ENCODE measurements at places on chromosomes 2 and 18.

- DNase-seq, result no peak
Measured at GRCh38 chr2:228875152-228875900, 395.8 kb downstream of the PID1 start.

DNA sequence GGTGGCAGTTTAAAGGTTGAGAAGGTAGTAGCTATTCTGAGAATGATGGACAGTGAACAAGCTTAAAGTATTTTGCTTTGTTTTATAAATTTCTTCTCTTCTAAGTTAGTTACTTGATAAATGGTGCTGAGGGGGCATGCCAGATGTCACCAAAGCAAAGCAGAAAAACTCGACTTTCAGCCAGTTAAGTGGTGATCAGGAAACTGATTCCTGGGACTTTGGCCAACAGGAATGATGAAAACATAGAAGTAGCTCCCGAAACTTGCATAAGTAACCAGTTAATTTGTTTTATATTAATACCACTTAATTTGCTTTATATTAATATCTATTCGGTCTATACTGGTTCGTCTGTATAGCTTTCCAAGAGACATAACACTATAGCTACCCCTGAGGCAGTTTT, 82.6 kb downstream of the FANCL start:
- no peak for DNase-seq

DNA sequence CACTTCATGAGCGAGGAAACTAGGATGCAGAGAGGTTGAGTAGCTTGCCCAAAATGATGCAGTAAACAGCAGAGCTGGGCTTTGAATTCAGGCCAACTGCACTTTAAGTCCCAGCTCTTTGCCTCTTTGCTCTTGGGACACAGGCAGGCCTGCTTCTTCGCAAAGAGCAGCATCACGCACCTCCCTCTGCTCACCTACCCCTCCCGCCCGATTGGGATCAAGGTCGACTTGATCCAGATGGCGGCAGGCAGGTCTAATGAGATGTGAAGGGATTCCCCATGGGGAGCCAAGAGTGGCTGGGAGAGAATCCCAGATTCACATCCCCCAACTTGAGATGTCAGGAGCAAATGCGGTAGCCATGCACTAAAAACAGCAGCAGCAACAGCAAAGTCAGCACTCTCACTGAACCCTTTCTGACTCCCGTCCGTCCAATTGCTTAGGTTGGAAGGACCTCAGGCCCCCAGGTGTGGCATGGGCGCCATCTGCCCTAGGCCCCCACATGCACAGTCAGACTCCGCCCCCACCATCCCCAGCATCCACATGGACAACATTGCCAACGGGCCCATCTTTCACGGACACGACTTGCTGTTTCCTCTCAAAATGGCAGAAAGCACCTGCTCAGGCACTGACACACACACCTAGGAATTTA, 84.3 kb upstream of the MAP4K4 start:
- DNase-seq, result no peak

DNA sequence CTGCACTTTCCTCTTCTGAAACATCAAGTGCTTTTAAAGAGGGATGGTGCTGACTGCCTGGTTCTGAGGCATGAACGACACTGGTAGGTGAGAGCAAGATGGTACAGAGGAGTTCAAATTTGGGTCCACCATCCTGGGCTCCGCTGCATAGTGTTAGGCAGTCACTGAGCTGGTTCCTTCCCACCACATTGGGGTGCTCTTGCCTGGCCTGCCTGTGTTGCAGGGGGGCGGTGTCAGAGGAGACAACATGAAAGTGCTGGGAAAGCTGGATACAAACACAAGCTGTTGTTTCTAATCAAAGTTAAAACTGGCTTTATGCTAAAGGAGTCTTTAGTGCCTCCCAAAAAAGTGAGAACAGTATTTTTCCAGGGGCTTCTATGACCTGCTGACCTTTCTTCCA, 258.1 kb downstream of the GBX2 start:
- no peak for DNase-seq

DNA sequence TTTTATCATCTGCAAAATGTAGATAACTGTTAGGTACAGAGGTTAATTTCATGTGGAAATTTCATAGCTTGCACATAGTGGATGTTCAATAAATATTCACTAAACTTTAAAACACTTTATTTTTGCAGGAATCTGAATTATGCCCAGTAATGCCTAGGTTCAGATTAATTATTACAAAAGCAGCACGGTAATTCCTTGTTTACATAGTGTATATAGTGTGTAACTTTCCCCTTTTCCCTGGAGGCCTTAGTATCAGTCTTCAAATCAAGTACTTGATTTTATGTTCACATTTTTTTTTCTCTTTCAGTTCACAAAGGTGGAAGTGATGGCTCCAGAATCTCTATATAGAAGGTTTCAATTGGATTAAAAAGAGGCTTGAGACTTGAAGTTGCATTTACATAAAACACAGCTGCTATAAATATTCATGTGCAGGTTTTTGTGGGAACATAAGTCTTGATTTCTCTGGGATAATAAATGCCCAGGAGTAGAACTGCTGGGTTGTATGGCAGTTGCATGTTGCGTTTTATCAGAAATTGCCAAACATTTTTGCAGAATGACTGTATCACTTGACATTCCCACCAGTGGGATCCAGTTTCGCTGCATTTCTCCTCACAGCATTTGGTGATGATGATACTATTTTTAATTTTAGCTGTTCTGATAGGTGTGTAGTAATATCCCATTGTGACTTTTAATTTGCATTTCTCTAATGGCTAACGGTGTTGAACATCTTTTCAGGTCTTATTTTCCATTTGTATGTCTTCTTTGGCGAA, 27.6 kb upstream of the LGALSL start:
- no peak for DNase-seq

- DNase-seq, result no peak
Measured at GRCh38 chr2:150127346-150127990, 360.0 kb downstream of the RND3 start.

GRCh38 chr2:226216575-226216974, 583.0 kb downstream of the IRS1 start:
- no peak for DNase-seq

DNA sequence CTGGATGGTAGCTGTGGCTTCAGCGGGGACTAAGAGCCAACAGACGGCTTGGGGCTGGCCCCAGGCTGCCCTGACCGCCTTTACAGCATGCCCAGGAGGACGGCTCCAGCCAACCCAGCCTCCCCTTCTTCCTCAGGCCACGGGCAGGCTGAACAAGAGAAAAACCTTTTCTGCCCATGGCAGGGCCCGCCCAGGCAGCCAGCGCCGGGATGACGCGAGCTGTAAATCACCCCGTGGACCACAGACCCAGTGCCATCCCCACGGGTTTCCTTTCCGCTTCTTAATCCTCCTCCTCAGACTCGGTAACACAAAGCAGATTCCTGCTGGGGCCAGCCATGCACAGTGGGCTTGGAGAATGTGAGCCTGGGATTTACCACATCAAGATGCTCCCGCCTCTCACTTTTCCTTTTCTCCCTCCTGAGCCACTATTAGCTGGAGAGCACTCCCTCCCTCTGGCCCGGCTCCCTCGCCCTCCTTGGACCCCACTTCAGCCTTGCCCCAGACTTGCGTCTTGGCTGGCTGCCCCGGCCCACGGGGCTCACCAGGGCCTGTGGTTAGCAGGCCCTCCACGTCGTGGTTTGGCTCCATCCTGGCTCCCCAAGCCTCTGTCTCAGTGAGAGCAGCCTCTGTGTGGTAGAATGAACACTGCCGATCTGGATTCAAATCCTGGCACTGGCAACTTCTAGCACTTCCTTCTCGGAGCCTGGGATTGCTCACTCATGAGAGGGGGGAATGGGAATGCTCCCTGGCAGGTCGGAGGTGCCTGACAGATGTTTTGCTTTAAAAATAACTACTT, 31.4 kb downstream of the ATOH8 start:
- no peak for DNase-seq

- peak; percentile 77 for DNase-seq
Measured at GRCh38 chr2:43224131-43224570, 2.3 kb downstream of the ZFP36L2 start.

- no peak for DNase-seq
Measured at GRCh38 chr2:235170536-235171521, 219.0 kb downstream of the SH3BP4 start.

GRCh38 chr2:68737711-68738110, 3.1 kb downstream of the ARHGAP25 start:
- DNase-seq, result peak; percentile 29

DNA sequence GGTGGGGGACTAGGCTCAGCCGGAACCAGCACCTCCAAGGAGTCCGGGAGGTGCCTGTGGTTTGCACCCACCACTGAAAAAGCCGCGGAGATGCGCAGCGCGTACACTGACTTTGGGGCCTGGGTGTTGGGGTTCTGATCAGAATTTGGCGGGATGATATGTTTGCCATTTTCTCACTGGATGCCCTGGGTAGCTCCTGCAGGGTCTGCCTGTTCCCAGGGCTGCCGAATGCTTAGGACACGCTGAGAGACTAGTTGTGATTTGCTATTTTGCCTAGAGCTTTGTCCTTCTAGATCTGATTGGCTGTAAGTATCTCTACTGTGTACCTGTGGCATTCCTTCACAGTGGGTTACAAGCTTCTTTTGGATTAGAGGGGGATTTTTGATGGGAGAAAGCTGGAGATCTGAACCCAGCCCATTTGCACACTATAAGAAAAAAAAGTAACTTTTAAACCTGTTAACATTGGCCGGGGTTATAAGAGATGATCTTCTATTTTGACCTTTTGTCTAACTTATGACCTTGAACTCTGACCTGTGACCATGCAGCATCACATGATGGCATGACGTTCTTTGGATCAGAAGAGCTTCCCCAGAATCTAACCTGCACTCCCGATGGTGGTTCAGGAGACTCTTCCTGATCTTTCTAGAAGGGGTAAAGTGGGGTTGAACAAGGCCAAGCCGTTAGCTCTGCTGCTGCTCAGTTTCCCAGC, 1.6 kb downstream of the KCNE4 start:
- no peak for DNase-seq

DNA sequence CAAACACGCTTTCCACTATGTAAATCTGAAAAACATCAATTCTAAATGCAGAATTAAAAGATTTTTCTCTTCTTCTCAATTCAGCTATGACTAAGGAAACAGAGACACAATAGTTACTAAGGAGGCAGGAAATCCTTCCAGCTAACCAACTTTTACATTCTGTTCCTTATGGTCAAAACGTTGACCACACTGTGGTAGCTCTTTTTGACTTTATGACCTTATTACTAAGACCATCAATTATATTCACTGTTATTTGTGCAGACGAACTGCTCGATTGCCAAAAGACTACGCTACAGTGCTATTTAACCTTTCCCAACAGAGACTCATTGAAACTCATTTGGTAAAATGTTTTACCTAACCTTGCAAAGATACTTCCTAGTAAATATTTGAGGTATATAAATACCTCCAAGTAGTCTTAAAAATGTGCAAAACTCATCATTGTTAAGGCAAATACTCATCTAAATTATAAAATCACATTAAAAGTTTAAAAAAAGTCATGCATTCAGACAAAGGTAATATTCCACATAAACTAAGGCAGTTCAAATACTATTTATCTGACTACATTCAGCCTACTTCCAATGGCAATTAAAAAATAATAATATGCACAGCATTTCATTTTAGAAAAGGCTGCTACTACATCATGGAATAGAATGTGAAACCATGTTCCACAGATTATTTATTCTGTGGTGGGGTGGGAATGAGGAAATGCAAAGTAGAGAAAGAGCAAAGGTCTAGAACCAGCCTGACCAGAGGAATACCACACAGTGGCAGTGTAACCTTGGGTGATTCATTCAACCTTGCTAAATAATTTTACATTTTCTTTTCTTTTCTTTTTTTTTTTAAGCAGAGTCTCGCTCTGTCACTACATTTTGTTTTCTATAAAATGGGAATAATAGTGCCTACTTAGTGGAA, 139.9 kb downstream of the THADA start:
- DNase-seq, result no peak

DNA sequence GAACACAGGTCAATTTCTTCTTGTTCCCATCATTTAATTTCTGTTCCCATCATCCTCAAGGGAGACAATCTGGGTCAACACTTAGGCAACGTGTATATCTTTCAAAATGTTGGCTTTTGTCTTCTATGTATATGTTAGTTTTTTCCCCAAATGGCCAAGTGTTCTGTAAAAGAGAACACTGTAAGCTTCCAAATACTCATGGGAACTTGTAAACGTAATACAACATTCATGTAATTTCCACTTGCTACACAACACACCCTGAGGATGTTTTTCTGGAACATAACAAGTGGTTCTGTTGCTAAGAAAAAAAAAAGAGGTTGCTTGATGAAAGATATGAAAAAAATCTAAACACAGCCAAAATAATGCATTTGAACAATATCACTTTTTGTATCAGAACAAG, 149.1 kb downstream of the ATAD2B start:
- DNase-seq, result no peak

- no peak for DNase-seq
Measured at GRCh38 chr2:69145204-69145603, 132.2 kb downstream of the ANTXR1 start.
